ENCODE measurements at places on chromosomes 2 and 18.

GRCh38 chr2:69046221-69046662, 33.3 kb downstream of the ANTXR1 start:
- DNase-seq, result no peak

DNA sequence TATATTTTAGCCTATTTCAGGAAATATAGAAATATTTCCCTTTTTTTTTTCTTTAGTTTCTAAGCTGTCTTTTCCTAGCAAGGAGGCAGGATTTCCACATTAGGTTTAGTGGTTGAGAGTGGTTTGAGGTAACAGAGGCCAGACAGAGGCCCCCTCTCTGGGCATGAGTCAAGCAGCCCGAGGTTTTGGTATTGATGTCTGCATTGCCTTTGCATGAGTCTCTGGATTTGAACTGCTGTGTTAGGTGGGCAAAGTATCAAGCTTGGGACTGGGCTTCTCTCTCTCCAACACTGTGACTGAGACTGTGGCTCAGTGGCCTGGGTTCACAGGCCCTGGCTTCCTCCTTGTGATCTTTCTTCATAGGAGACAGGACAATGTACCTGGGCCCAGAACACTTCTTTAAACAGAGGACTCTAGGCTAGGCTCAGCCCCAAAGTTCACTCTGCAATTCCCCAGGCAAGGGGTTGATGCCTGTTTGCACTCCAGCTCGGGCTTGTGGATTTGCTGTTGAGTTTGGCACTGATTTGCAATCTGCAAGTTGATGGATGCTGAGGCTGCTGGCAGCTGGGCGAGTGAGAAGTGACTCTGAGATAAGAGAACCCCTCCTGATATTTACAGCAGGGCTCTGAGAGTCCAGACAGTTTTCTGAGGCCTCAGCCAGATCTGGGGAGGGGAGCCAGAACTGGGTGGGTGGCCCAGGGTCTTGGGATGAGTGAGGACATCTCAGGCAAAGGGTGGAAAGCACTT, 271.2 kb downstream of the EN1 start:
- no peak for DNase-seq

GRCh38 chr2:72112401-72112800, 35.3 kb downstream of the CYP26B1 start:
- DNase-seq, result no peak

- no peak for DNase-seq
Measured at GRCh38 chr18:59712311-59712710, 15.1 kb upstream of the CCBE1 start.

DNA sequence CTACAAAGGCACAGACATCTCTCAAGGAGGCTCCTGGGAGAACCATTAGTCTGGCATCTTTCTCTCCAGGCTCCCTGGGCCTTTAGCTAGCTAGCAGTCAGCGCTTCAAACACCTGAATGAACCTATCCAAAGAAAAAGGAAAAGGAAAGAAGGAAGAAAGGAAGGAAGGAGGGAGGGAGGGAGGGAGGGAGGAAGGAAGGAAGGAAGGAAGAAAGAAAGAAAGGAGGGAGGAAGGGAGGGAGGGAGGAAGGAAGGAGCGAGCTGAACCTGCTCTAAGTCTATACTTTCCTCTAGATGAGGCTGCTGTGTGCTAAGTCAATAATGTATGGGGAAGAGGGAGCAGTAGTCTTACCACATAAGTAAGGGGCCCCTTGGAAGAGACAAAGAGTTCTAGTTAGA, 5.1 kb upstream of the BCL11A start:
- no peak for DNase-seq

DNA sequence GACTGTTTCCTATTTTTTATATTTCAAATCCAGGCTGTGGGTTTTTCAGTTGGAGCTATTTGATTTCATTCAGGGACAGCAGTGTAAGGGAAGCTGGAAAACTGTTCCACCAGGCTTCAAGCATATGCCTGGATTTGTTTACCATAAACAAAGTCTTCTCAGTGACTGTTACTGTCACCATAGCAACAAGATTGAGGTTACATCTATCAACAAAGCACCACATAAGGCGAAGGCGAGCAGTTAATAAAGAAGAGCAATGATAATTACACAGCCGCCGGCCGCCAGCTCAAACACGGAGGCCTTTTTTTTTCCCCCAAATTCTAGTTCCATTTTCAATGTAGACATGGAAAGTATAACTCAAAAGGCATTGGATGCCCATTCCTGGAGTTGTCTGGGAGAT, 553.7 kb upstream of the SYT4 start:
- DNase-seq, result no peak

DNA sequence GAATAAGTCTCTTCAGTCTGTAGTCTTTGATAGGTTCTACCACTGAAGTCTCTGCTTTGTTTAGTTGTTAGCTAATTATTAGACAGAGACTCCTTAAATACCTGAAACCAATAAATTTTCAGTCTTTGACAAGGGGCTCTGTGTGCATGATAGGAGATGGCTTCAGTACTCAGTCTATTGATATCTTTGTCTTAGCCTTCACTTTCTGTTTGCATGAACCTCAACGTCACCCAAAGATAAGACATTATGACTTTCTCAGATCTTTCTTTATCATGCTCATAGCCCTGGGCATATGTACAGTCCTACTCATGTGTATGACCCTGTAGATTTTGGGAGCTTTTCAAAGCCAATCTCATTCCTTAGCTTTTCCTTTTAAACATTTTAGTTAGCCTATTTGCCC, 183.5 kb upstream of the GCFC2 start:
- DNase-seq, result no peak

DNA sequence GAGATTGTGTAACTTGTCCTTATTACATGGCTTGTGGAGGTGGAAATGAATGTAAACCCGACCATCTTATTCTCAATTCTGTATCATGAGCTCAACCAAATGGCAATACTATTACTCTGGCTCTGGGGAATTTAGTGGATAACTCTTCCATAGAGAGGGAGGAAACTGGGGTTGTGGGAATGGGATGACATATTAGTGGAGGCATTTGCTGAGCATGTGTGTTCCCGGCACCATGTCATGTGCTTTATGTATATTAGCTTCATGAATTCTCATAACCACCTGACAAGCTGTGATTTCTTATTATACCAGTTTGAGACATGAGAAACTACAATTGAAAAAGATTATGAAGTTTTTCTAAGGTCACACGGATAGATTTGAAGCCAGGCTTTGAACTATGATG, 112.8 kb upstream of the TMEFF2 start:
- no peak for DNase-seq

Measured in CD4-positive, alpha-beta T cell treated with Interferon gamma for 1 hour (primary cell).